ENCODE measurements at places on chromosomes 3 and 15. TPM values are rescaled to one million over a fixed set of nuclear protein-coding genes. Genes with fewer than 3 reads are reported as not detected.

The MYL3 gene
- total RNA-seq = 3.3 TPM

The KBTBD13 gene
- not detected for total RNA-seq

The TGM5 gene
- not detected for total RNA-seq

The MED12L gene
- not detected for total RNA-seq

The ANKUB1 gene
- not detected for total RNA-seq
